ENCODE measurements at places on chromosomes 3 and 15.

GRCh38 chr3:196691386-196691785, 20.7 kb downstream of the CEP19 start:
- no peak for DNase-seq

DNA sequence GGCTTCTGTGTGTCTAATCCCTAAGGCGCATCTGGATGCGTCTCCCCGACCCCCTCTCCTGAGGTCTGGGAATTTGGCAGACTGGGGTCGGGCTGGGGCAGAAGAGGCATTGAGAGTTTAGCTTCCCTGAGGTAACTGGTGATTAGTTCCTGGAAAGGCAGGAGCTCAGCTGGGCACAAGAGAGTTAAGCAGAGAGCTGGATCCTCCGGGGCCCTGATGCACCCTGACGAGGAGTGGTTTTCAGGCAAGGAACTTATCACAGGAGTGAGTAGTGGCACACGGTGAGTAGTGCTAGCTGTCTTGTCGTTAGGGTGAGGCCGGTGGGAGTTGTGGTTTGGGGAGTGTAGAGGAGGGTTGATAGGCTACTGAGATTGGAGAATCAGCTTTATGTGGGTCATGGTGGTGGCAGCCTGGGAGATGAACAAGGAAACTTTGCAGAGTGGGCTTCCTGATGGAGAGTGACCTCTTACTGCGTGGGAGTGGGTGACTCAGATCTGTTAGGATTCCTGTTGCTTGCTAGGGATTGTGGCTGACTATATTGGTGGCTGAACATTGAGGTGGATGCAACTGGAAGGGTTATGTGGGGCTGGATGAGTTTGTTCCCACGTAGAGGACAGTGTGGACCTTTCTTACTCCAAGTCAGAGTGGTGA, 897 bp downstream of the RAD54L2 start:
- DNase-seq, result peak; percentile 32

GRCh38 chr3:168383573-168383972, 287.8 kb upstream of the GOLIM4 start:
- DNase-seq, result no peak

GRCh38 chr3:98814817-98815420, 51.8 kb downstream of the ST3GAL6 start:
- no peak for DNase-seq

DNA sequence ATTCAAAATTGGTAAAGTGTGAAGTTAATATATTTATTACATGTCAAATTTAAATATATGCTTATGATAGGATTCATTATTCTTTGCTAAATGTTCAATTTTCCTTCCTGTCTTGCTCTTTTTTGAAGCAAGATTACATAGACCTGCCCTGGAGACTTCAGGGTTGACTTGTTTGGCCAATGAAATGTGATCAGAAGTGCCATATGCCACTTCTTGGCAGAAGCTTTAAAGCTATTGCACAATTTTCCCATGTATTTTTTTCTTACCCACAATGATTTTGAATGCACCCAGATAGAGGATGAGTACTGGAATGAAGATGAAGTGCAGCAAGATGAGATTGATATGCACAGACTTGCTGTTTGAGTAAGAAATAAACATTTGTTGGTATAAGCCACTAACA, 406.3 kb upstream of the BCHE start:
- no peak for DNase-seq

- DNase-seq, result no peak
These were observed 74.3 kb downstream of the CRYBG3 start for GRCh38 chr3:97896129-97896528.

GRCh38 chr3:118531816-118532215, 502.8 kb downstream of the IGSF11 start:
- no peak for DNase-seq
